Breast epithelium (tissue), 4 donors: ENCODE measurements at places on chromosomes 4 and X. TPM values are rescaled to one million over a fixed set of nuclear protein-coding genes. Genes with fewer than 3 reads are reported as not detected.

- DNase-seq = no peak
Measured at GRCh38 chrX:124592744-124593143, 246.4 kb downstream of the SH2D1A start.

- DNase-seq = no peak
Measured at GRCh38 chr4:90187148-90187884, 60.1 kb downstream of the CCSER1 start.

DNA sequence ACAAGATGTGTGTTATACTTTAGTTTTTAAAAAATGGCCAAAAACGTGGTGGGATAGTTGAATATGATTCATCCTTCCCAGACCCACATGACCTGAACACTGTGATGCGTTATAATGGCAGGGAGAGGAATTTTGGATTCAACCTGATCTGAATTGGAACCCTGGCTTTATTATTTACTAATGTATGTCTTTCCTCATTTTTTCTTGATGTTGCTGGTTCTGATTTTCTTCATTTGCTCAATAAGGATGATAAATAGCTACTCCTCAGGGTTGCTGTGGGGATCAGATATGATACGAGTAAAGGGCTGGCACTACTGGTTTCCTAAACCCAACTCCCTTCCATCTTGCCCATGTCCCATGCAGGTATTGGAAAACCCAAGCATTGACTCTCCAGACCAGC, 24.2 kb upstream of the ACSL1 start:
- DNase-seq = no peak

DNA sequence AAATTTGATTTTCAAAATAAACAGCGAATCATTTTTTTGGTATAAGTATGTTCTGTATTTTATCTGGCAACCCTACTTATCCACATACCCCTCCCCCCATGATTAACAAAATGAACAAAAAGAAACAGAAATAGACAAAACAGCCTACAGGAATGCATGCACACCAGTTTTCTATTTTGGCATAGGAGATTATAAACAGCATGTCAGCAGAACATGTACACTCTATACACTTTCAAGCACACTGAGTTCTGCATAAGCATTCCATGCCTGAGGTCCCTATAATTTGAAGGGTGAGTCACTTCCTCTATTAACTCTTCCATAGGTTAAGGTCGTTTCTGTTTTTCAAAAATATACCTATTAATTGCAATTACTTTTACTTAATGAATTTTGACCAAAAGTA, 28.0 kb upstream of the ZNF280C start:
- no peak for DNase-seq

GRCh38 chrX:38868941-38869401, 67.7 kb downstream of the MID1IP1 start:
- no peak for DNase-seq

DNA sequence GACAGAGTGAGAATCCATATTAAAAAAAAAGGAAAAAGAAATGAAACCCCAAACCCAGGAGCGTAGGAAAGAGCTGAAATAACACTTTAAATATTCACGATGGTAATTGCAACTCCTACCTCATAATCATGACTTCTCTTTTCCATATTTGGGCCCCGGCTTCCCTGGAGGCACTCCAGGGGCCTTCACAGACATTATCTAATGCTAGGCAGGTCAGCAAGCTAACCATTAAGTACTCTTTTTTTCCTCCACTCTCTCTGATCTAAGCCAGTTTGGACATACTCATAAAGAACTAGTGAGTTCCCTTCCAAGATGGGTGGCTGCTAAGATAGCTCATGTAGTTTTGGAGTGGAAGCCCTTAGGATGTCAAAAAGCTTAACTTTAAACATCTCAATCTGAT, 83.2 kb downstream of the SH3KBP1 start:
- DNase-seq = no peak

GRCh38 chr4:119238068-119238722, 25.7 kb downstream of the USP53 start:
- DNase-seq = no peak

DNA sequence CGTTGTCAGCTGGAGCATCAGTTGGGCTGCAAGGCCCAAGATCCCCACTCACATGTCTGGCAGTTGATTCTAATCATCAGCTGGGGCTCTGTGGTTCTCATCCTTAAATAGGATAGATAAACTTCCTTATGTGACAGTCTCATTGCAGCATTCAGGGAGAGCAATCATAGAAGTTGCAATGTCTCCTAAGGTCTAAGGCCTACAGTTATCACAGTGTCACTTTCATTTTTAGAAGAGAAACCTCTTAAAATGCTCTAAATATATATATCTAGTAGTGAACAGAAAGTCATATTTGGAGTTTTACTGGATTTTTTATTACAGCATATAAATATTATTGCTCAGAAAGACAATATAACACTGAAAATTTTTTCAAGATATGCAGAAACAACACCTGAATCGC, 226.0 kb upstream of the PPP1R2C start:
- DNase-seq = no peak

DNA sequence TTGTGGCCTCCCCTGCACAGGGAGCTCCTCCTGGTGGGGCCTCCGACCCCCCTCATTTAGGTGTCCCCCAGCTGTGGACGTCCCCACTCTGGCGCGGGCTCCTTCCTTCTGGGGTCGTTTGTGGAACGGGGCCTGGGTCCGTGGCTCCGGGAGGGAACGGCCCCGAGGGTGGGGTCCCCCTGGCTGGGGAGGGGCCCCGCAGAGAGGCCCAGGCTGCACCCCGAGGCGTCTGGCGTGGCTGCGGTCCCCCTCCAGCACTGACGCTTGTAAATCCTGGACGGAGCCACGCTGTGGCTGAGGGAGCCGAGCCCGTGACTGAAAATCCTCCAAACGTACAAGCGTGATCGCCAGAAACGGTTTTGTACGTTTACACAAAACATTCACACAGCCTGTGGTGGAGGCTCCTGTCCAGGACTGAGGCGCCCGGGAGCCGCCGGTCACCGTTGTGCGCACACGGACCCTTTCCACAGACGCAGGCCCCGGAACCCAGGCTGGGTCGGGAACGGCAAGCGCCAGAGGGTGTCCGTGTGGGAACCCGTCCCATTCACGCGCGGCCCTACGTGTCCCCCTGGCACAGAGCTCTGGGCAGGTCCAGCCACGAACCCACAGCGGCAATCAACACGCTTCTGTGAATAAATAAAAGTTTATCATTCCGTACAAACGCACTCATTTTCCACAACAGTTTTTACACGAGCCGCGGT, 15.2 kb upstream of the GTPBP6 start:
- DNase-seq = no peak

DNA sequence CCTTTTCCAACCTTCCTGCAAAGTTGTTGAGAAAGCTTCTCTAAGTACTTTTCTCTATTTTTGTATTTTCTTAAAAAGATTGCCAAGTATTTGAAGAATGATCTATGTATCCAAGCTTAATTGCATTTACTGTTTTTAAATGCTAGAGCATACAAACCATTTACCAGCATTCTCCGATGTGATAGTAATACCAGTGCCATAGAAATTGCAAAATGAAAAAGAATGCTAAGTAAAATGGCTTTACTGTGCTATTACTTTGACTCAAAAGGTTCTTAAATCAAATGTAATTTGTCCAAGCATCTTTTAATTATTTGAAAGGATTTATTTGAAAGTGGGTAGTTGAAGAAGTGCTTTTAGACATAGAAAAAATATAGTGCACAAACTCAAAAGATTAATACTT, 1183.2 kb downstream of the RAPGEF2 start:
- no peak for DNase-seq

- DNase-seq = peak; percentile 32
Measured at GRCh38 chrX:116317409-116317808, 119.0 kb upstream of the SLC6A14 start.

DNA sequence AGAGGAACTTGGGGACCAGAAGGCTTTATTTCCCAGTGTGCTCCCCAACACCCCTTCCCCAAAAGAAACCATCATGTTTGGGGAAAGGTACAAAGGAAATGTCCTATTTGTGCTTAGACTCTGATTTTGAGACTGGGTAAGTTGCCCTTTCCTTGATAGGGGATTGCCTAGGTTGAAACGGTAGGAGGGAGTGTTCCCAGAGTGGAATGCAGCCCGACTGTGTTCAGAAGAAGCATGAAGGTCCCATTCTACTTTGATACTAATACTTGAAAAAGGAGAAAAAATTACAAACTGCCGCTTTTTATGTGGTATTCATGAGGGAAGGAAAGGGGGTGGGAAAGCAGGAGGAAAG, 32.4 kb upstream of the TMEM131L start:
- no peak for DNase-seq

DNA sequence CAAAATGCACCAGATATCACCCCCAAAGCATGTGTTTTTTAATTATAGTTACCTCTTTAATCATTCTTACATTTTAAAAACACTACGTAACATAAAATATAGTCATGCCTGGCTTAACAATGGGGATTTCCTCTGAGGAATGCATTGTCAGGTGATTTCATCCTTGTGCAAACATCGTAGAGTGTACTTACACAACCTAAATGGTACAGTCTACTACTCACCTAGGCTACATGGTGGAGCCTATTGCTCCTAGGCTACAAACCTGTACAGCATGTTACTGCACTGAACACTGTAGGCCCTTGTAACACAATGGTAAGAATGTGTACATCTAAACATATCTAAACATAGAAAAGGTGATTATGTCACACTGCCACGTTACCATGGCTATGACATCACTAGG, 208.6 kb downstream of the SPOCK3 start:
- no peak for DNase-seq

DNA sequence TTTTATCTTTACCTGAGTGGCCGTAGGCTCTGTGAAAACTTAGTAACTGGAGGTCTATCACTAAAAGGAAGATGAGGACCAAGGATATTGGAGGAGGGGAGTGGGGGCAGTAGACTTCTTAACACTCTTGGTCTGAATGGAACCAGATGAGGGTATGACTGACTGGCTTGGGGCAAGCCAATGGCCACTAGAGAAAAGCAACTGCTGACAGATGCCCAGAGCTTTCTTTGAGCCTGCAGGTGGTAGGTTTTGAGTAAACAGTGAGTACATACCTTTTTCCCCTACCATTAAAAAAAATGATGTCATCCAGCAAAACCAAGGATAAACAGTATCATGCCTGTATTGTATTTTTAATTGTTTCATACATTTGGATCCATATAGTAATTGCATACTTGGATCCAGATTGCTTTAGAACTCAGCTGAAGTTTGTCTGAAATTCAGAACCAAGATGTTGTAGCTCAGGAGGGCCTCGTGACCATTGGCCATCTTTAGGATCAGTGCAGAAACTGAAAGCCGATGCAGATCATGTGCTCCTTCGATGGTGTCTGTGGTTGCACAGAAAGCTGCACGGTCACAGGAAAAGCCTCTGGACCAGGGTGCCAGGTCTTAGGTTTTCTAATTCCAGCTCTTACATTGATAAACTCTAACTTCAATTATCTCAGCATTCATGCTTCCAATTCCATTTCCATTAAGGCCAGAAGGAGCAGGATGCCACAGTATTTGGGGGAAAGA, 131.0 kb downstream of the PDGFRA start:
- DNase-seq = no peak

DNA sequence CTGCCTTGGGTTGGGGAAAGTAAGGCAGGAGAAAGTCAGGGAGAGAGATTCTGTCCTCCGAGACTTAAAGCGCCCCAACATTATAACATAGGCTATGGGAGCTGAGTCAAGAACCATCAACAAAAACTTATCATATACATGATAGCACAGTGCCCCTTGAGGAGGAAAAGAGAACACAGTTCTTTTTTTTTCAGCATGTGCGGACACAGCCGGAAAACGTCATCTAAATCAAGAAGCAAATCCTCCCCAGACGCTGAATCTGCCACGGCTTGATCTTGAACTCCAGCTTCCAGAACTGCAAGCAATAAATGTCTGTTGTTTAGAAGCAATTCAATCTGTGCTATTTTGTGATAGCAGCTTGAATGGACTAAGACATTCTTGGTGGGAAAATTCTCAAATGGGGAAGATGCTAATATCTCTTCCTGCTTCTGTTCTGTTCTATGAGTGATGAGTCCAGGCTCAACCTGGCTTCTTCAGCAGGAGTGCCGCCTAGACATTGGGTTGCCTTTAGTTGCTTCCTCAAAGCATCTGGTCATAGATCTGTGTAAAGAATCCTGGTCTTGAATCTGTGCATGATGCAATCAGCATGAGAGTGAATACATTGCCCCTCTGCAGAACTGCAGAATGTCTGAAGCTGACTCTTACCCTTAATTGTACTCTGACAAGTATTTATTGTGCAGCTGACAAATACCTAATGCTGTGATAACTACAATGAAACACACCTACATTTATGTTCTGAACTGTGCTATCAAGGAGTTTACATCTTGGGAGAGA, 549.8 kb upstream of the PRKX start:
- DNase-seq = no peak

- DNase-seq = no peak
Measured at GRCh38 chrX:150185766-150186165, 177.4 kb upstream of the MAMLD1 start.

GRCh38 chrX:112536544-112536943, 143.2 kb downstream of the LHFPL1 start:
- DNase-seq = no peak

GRCh38 chr4:179583221-179583620, 2141.0 kb upstream of the AGA start:
- DNase-seq = no peak

The SORBS2 gene
- 105 TPM for total RNA-seq

The HMX1 gene
- not detected for total RNA-seq

The ASB9 gene
- 1.0 TPM for total RNA-seq

The KANTR gene
- 16.8 TPM for total RNA-seq

The BTK gene
- 3.9 TPM for total RNA-seq
